ENCODE measurements at places on chromosomes 16 and 17. TPM values are rescaled to one million over a fixed set of nuclear protein-coding genes. Genes with fewer than 3 reads are reported as not detected.

- DNase-seq = no peak
These were observed 12.7 kb downstream of the TERF2IP start for GRCh38 chr16:75660321-75660720.

DNA sequence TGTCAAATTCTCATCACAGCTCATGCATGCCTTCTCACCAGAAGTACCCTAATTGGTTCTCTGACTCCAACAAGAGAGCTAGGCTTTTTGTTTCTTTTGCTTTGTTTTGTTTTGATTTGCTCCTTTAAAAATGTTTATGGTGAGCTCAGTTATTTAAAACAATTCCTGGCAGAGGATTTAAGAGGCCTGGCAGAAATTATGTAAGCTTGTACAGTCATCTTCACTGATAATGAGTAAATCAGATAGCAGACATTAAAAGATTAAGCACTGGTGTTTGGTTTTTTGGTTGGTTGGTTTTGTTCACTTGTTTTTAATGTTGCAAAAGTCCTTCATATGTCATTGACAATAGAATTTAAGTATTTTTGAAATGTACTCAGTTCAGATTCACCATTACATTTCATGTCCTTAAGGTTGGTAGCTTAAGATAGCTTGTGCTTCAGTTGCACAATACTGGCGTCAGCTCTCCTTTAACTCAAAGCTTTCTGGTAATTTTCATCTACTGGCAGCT lies 378.9 kb downstream of the CDH13 start:
- DNase-seq = no peak

- no peak for DNase-seq
These were observed 207.0 kb downstream of the UTP18 start for GRCh38 chr17:51467336-51467735.

DNA sequence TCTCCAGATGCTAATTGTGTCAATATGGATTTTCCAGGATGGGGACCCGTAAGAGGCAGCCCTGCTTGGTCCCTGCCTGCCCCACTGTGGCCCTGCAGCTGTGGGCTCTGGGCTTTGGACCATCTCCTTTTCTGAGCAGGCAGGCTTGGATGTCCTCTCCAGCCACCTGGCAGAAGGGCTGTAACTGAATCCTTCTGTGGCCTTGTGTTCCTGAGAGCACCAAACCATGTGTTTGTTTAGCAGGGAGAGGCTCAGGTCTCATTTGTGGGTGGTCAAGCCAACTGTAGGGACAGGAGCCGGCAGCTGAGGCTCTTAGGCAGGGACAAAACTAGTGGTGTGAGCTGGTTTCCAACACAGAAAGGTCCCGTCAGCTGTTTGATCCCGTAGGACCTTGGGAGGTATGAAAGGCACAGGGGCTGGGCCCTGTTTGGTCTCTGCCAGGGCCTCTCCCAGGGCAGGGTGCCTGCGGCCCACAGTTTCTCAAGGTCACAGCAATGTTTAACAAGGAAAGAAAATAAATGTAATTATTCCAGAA lies 18.5 kb downstream of the SEC14L5 start:
- no peak for DNase-seq

- DNase-seq = no peak
These were observed 415 bp upstream of the FOXF1 start for GRCh38 chr16:86509759-86510464.

GRCh38 chr17:37081287-37081686 lies 132.5 kb downstream of the AATF start:
- DNase-seq = no peak

GRCh38 chr16:30750201-30750600 lies 2.0 kb downstream of the PHKG2 start:
- DNase-seq = no peak

DNA sequence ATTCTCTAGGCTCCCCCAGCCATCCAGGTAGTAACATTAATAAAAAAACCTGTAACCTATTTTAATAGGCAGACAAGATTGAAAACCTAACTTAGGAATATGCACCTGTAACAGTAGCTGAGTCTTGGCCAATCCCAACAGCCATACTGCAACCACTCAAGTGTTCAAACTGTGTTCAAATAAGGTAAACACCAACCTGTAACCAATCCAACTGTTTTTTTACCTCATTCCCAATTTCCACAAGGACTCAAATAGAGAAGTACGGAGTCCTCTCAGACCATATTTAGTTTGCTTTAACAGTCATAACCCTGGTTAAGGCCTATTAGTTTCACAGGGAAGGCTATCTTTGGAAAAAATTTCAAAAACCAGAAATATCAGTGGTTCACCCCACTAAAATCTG lies 40.4 kb upstream of the NOS2 start:
- no peak for DNase-seq

DNA sequence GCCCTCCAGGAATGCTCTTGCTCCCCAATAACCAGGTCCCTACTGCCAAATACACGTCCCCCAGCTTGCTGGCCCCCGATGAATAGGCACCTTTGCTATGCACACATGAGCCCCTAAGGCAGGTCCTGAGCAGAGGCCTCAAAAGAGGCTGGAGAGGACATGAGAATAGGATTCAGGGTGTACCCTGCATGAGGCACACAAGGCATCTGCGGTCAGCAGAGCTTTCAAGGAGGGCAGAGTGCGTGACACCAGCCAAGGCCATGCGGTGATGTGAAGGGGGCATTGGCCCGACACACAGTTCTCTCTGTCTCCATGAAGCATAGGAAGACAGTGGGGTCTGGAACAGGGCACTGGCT lies 6.9 kb downstream of the SEZ6L2 start:
- DNase-seq = no peak

GRCh38 chr17:82396601-82397435 lies 21.3 kb upstream of the HEXD start:
- DNase-seq = peak; percentile 97

DNA sequence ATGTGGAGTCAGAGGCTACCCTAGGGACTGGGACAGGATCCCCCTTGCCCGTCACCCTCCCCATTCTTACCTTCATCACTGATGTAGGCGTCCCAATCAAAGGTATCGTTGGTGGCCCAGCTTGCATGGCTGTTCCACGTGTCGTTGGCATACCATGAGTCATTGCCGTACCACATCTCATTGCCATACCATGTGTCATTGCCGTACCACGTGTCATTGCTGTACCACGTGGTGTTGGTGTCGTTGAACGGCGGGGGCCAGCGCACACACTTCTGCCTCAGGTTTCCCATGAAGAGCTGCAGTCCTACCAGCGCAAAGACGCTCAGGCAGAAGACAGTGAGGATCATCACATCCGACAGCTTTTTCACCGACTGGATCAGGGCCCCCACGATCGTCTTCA lies 4.8 kb downstream of the SCN4A start:
- DNase-seq = no peak

DNA sequence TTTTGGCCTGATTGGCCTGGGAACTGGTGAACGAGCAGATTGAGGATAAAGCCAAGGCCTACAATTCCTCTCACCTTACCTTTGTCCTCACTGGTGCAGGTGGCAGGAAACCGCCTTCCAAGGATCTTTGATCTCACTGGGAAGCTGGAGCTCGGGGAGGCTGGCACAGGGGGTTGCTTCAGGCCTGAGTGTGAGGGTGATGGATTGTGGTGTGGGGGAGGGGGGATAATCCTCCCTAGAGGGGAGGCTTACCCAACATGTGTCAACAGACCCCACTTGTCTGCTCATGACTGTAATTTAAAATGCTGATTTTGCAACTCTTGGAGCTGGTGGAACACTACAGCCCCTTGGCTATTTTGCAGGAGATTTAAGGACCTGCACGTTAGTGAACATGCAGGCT lies 4.5 kb upstream of the RMI2 start:
- no peak for DNase-seq

GRCh38 chr17:77734371-77735080 lies 224.0 kb upstream of the TNRC6C start:
- no peak for DNase-seq

DNA sequence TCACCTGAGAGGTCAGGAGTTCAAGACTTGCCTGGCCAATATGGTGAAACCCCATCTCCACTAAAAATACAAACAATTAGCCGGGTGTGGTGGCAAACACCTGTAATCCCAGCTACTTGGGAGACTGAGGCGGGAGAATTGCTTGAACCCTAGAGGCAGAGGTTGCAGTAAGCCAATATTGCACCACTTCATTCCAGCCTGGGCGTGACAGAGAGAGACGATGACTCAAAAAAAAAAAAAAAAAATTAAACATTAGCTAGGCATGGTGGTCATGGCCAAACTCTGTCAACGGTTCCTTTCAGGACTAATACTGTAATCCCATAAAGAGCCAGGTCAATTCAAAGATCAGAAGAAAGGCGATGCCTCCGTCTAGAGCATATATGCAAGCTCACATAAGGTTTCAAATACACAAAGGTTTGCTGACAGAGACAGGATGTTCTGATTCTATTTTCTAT lies 2.4 kb downstream of the RNF157 start:
- no peak for DNase-seq

DNA sequence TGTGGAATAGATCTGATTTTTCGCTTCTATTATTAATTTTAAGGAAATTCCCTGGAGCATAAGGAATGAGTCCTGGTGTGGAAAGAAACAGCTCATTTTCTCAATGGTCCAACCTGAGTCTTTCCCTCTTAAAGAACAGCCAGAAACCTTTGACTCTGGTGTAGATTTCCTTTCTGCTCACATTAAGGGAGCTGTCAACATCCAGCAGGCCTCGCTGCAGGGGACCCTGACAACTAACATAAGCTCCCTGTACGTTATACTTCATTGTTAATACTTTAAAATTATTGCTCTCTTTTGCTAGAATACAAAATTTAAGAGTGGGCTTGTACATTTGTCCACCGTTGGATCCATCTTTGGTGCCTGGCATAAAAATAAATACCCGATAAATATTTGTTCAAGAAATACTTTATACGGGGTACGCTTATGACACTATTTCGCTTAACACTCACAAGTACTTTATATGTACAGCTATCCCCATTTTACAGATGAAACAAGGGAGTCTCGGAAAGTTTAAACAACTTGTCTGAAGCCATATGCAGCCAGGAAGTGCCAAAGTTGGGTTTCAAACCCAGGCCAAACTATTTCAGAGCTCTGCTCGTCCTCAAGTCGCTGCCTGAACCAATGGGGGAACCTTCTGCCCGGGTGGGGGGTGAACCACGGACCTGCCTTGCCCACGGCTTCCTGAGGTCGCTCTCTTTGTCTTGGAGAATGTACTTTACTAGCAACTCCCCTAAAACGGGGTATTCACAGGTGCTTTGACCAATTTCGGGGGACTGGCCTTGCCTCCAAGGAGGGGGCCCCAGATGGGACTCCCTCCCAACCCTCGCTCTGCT lies 611 bp downstream of the SMARCE1 start:
- DNase-seq = no peak

DNA sequence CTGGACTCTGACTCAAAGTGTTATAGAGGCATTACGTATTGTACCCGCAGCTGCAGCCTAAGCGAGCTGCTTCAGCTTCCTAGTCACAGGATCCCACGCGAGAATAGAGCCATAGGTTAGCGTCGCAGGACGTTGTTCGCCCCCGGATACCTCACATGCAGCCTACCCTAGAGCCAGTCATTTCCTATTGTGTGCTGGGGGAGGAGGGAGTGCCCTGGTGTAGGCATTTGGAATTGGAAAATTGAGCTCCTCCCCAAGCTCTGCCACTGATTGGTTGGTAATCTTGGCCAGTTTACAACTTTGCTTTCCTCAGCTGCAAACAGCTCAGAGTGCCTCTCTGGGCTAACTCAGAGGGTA lies 530 bp downstream of the NAA60 start:
- no peak for DNase-seq

DNA sequence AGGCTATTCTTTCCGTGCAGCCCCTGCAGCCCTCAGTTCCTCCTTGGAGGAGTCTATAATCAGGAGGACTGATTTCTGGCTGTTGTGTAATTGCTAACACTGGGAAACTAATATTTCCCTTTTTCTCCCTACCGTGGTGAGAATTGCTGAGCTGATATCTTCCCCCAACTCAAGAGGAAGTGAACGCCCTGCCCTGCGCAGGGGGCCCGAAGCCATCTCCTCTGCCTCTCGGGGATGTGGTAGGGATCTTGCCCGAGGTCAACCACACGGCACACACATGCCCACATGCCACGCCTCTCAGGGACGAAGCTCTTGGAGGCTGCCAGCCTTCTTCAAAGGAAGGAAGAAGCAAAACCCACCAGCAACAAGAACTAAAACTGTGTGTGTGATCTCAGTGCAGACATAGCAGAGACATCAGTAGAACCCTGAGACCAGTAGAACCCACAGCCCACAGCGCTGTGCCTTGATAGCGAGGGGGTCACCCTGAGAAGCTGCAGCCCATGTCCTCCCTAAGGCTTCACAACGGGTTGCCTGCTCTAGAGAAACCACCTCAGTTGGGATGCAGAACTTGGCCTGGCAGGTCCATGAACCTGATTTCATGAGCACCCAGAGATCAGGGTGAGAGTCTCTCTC lies 8.9 kb upstream of the ULK2 start:
- no peak for DNase-seq

GRCh38 chr16:29809850-29810698 lies 1.9 kb upstream of the PRRT2 start:
- DNase-seq = no peak

GRCh38 chr16:17063201-17064139 lies 407.3 kb downstream of the XYLT1 start:
- DNase-seq = no peak

DNA sequence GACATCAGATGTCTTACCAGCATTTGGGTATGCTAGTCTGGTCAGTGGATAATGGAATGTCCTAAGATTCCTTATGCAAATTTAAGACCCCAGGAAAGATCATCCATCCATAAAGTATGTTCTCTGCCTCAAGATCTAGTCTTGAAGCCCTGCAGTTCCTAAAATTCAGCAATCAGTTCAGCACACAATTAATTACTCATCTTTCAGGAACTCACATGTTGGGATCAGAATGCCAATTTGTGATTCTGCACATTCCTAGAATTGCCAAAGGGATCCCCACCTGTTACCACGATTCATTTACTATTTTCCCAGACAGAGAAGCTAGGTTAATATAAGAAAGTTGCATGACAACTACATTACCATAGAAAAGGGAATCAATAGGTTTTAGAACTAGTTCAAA lies 3.2 kb downstream of the OR2C1 start:
- DNase-seq = no peak

GRCh38 chr16:51542981-51543815 lies 392.1 kb upstream of the SALL1 start:
- no peak for DNase-seq

DNA sequence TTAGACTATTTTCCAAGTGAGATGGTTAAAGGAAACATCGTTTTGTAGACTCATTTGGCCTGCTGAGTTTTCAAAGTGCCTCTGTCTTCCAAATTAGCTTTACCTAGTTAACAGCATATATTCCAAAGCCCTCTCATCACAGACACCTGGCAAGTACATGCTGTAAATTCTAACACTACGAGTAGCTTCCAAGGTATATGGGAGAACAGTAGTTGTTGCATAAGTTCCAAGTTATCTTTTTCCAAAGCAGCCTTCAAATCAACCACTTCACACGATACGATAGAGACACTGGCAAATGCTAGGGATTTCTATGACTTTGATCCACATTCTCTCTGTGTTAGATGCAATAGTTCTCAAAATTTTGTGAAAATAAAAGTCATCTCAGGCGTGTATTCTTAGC lies 299.3 kb downstream of the CNTNAP4 start:
- no peak for DNase-seq

- no peak for DNase-seq
These were observed 76.4 kb downstream of the ANKRD11 start for GRCh38 chr16:89413811-89414585.

- DNase-seq = no peak
These were observed 52.6 kb downstream of the NOS2 start for GRCh38 chr17:27747462-27748359.

- DNase-seq = no peak
These were observed 16.5 kb downstream of the BCO1 start for GRCh38 chr16:81254922-81255526.

Gene LPO
- 0.07 TPM for polyA plus RNA-seq

Gene DRC3
- polyA plus RNA-seq = 1.2 TPM

Gene KRT32
- polyA plus RNA-seq = 0.38 TPM

Gene ABCA10
- 0.47 TPM for polyA plus RNA-seq

Gene KCTD19
- 0.06 TPM for polyA plus RNA-seq

Gene SPNS3
- polyA plus RNA-seq = not detected

All from BJ (cell line).